ENCODE measurements at places on chromosomes 3 and 15. TPM values are rescaled to one million over a fixed set of nuclear protein-coding genes. Genes with fewer than 3 reads are reported as not detected.

DNA sequence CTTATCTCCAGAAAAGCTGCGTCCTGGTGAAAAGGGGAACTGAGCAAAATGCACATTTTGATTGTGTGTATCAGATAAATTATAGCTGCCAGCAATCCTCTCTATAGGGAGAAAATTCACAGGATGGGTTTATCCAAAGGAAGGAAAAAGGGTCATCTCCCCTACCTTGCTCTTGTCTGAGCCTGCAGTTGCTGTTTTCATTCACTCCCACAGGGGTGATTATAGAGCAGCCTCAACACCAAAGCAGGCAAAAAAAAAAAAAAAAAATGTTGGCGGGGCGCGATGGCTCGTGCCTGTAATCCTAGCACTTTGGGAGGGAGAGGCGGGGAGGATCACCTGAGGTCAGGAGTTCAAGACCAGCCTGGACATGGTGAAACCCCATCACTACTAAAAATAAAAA is 333.7 kb downstream of the ROBO2 start:
- no peak for DNase-seq
- H3K27ac ChIP-seq, result no peak overlapping the region
- H3K27me3 ChIP-seq, result no peaks in the 10 kb centered on the region
- H3K4me3 ChIP-seq, result no peak overlapping the region
- H3K4me1 ChIP-seq, result no peaks in the 10 kb centered on the region
- H3K36me3 ChIP-seq, result no peaks in the 10 kb centered on the region

Gene AQR
- total RNA-seq, result 41.5 TPM

Gene KLHL40
- total RNA-seq, result not detected

Gene STX19
- not detected for total RNA-seq

Gene CDCP1
- total RNA-seq, result 0.26 TPM

- H3K4me1 ChIP-seq, result peaks cover 35% of the 10 kb centered on the region
- H3K27me3 ChIP-seq, result peaks cover 29% of the 10 kb centered on the region
- peak; percentile 59 for DNase-seq
- peak overlapping the region; percentile 93 for H3K4me3 ChIP-seq
Measured at GRCh38 chr15:96330064-96330449, 443 bp upstream of the NR2F2 start.

- H3K27me3 ChIP-seq, result peaks cover 7% of the 10 kb centered on the region
- H3K27ac ChIP-seq, result peak overlapping the region; percentile 94
- peak overlapping the region; percentile 95 for H3K4me3 ChIP-seq
- DNase-seq, result peak; percentile 32
- peaks cover 25% of the 10 kb centered on the region for H3K36me3 ChIP-seq
Measured at GRCh38 chr15:56919609-56920366, 1.3 kb downstream of the TCF12 start.

Gene FANCD2OS
- total RNA-seq, result not detected

DNA sequence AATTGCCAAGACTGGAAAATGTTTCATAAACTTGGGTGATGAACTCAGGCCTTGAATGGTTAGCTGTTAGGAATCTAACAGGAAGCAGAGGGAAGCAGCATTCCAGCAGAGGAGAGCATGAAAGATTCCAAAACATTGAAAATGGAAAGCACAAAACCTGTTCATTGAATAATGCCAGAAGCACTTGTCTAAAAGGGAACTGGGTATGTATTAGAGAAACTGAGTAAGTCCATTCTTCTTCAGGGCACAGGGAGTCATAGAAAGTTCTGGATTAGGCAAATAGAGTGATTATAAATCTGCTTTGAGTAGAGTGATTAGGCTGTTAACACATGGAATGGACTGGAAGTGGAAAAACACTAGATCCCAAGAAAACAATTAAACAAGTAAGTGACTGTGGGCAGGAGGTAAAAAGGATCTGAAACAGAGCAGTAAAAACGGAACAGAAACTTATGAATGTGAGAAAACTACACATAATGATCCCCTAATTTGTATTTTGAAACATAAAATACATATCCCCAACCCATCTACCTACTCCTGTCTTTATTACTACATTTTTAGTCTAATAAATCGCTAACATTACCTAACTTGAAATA is 343.4 kb downstream of the TBC1D5 start:
- H3K4me3 ChIP-seq, result no peak overlapping the region
- no peaks in the 10 kb centered on the region for H3K27me3 ChIP-seq
- no peaks in the 10 kb centered on the region for H3K36me3 ChIP-seq
- H3K27ac ChIP-seq, result no peak overlapping the region
- no peaks in the 10 kb centered on the region for H3K4me1 ChIP-seq

- no peaks in the 10 kb centered on the region for H3K27me3 ChIP-seq
- H3K4me3 ChIP-seq, result no peak overlapping the region
- H3K4me1 ChIP-seq, result peaks cover 7% of the 10 kb centered on the region
- peaks cover 3% of the 10 kb centered on the region for H3K36me3 ChIP-seq
- no peak overlapping the region for H3K27ac ChIP-seq
Measured at GRCh38 chr3:117531078-117531767, 821.6 kb downstream of the TUSC7 start.

- DNase-seq, result no peak
- no peak overlapping the region for H3K4me3 ChIP-seq
- no peaks in the 10 kb centered on the region for H3K36me3 ChIP-seq
Measured at GRCh38 chr3:53642211-53642610, 147.8 kb downstream of the CACNA1D start.

Gene EXD1
- not detected for total RNA-seq

Gene CASR
- total RNA-seq, result not detected

DNA sequence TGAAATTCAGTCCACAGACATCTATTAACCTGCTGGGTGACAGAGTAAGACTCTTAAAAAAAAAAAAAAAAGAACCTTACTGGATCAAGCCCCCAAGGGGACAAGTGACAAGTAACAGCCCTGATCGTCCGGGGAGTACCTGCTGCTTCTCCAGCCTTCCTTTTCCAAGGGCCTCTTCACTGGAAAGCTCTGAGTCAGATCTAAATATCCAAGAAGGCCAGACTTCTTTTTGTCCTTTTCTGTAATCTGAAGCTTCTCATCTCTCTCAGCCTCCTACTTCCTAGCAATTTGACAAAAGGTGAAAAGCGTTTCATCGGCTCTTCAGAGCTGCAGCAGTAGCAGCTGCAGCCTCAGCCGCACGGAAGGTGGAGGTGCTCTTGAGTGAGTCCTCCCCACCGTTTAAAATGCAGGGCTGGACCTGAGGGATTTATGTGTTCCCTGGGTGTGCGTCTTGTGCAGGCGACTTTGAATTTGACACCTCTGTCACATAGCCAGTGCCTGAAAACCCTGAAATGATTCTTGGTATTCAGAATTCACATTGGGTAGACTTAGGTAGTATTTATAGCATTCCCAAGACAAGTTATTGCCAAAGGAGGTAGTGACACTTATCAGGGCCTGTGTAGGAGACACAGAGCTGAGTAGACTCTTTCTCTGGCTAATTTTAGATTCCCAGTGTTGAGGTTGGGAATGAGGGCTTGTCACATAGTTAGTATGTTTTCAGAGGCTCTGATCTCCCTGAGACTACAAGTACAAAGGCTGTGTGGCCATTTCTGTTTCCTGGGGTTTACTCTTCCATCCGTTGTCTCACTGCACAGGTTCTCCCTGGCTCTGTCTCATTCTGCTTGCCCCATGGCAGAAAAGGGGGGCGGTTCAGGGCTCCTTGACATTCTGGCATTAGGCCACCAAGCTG is 291.2 kb upstream of the C2CD4B start:
- no peak for DNase-seq
- H3K4me3 ChIP-seq, result no peak overlapping the region
- peaks cover 5% of the 10 kb centered on the region for H3K4me1 ChIP-seq
- no peak overlapping the region for H3K27ac ChIP-seq
- no peaks in the 10 kb centered on the region for H3K36me3 ChIP-seq

GRCh38 chr15:33344111-33344510 is 33.3 kb downstream of the RYR3 start:
- H3K27me3 ChIP-seq, result no peaks in the 10 kb centered on the region
- DNase-seq, result no peak
- H3K4me1 ChIP-seq, result no peaks in the 10 kb centered on the region
- H3K27ac ChIP-seq, result no peak overlapping the region

Gene CSPG4
- 0.18 TPM for total RNA-seq

Data from endothelial cell (in vitro differentiated cells).